Stimulated activated CD8-positive, alpha-beta memory T cell treated with anti-CD3 and anti-CD28 coated beads, Interleukin-4, amount 100 ng/mL, for 48 hours (primary cell): ENCODE measurements at places on chromosomes 7 and 10.

- no peak for DNase-seq
These were observed 351.2 kb downstream of the LRMDA start for GRCh38 chr10:75782463-75783248.

- DNase-seq, result no peak
These were observed 1055.1 kb downstream of the NXPH1 start for GRCh38 chr7:9488555-9488954.

GRCh38 chr7:114787556-114787955 lies 134.3 kb upstream of the MDFIC start:
- DNase-seq, result no peak

DNA sequence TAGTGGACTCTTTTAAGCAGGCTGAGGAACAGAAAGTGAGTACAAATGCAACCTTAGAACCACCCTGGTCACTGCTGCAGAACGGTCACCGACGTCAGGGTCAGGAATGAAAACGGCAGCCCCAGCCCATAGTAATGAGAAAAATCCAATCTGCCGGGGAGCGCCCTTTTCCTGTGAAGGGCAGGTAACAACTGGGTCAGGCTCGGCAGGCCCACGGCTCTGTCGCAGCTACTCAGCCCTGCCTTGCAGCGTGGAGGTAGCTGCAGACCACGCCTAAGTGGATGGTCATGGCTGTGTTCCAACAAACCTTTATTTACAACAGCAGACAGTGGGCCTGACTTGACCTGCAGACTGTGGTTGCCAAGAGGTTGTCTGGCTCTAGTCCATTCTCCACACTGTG lies 563.2 kb downstream of the DNAJB6 start:
- no peak for DNase-seq

GRCh38 chr7:151057989-151058780 lies 488 bp upstream of the CDK5 start:
- DNase-seq, result peak; percentile 97

GRCh38 chr10:8344756-8345155 lies 290.3 kb downstream of the GATA3 start:
- DNase-seq, result no peak

GRCh38 chr10:18401416-18402195 lies 249.8 kb downstream of the NSUN6 start:
- no peak for DNase-seq

DNA sequence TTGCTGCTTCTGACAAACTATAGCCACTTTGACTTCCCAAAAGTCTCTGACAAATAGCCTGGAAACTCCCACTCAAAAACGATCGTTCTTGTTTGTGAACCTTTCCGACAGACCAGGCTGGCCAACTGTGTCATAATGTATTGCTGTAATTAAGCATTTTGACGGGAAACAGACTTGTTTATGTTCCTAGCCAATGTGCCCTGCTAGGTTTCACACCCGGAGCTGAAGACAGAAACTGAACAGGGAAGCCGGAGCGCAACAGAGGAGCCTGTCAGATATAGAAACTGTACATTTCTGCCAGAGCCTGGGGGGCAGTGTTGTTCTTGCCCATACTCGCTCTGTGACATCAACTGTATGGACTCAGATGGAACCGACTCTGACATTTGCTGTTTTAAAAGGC lies 55.3 kb upstream of the C7orf33 start:
- peak; percentile 55 for DNase-seq

DNA sequence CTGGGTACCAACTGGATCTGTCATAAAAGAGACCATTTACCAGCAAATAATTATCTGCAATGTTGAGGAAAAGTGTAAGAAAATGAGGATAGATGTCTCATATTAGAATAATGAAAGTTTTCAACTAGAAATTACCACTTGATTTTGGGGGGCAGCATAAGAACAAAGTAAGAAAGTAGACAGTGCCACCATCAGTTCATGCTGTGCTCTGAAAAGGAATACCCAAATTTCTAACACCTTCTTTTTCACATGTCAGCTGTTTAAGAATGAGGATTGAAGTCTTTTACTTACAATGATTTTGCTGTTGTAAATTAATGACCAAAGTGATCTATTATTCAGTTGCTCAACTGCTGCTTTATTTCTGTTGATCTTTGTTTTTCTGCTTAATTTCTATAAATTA lies 578.3 kb downstream of the ETV1 start:
- DNase-seq, result no peak

DNA sequence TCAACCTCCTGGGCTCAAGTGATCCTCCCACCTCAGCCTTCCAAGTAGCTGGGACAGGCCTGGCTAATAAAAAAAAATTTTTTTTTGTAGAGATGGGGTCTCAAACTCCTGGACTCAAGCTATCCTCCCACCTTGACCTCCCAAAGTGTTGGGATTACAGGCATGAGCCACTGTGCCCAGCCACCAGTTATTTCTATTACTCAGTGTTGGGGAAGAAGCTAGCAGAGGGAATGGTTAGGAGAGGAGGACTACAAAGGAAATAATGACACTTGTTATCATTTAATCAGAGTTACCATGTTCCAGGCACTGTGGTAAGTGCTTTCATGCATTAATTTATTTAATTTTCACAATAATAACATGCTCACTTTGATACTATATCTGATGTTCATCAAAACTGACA lies 17.6 kb upstream of the BTRC start:
- no peak for DNase-seq

- no peak for DNase-seq
These were observed 1.5 kb downstream of the ARHGAP21 start for GRCh38 chr10:24722131-24722675.

DNA sequence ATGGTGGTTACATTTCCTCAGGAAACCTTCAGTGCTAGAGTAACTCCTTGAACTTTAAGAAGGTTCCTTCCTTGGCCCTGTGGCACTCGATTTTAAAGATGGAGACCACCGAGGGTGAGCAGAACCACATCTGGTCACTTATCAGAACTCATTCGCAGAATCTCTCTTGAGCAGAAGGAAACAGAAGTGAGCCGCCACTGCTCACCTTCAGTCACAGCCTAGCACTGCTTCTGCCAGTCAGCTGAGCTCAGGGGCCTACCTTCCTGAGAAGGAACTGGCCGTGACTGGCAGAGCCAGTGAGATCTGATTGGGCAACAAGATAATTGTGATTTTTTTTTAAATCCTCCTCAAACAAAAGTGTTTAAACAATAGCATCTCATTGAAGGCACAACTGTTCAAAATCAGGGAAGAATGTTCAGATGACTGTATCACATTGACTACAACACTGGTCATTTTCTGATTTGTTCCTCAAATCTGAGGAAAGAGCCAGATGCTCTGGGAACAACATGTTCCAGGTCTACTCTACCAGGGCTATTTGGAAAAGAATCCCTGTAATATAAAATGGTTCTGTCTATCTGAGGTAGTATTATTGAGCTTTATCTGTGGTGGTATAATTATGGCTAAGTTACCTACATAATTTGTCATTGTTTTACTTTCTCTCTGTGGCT lies 2.7 kb upstream of the SYPL1 start:
- DNase-seq, result peak; percentile 43

DNA sequence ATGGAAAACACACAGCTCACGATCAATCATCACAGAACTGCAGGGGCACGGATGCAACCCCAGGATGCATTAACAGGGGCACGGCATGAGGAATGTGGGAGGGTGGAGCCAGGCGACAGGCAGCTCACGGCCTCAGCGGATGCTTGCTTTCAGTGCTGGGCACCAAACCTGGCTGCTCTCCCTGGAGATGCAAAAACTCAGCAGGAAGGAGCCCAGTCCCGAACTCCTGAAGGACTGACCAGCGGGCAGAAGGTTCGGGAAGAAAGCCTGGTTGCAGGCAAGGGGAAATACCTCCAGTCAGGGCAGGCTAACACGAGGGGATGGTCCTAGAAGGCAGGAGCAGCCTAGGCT lies 66.8 kb downstream of the CHST15 start:
- no peak for DNase-seq

- peak; percentile 36 for DNase-seq
These were observed 14.0 kb upstream of the RALA start for GRCh38 chr7:39609113-39609934.

DNA sequence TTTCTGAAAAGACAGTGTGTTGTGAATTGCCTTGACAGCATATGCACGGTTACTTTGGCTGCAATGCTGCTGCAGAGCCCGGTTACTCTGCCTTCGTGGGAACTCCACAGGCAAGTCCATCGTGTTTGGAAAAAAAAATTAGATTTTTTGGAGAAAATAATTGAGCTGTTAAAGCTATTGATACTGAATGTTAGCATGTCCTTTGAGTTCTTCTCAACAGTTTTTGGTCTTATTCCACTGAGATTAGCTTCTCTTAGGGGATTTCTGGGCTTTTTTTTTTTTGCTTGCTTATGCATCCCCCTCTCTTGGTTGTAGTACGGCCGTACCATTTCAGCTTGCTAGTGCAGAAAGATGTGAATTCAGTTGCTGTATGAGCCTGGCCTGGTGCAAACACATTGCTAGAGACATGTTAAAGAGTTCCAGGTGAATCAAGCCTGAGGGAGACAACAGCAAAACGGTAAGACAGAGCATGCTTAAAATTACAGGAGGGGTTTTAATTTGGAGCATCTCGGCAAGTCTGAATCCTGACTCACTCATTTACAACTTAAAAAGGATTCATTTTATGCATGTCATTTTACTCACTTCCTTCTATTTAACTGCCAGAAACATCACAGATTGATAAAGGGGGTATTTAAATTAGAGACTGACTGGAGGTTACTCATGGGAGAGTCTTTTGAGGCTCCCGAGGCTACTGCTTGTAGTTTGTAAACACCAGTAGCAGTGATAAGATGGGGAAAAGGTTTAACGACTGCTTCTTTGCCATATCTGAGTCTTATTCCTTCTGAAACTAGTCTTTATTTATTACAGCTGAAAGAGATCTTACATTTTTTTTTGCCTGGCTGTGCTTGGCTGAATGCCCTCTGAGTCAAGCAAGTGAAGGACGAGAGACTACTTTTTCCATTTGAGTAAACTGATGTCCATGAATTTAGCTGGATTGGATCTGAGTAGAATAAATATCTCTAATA lies 113.7 kb downstream of the CDK14 start:
- no peak for DNase-seq

DNA sequence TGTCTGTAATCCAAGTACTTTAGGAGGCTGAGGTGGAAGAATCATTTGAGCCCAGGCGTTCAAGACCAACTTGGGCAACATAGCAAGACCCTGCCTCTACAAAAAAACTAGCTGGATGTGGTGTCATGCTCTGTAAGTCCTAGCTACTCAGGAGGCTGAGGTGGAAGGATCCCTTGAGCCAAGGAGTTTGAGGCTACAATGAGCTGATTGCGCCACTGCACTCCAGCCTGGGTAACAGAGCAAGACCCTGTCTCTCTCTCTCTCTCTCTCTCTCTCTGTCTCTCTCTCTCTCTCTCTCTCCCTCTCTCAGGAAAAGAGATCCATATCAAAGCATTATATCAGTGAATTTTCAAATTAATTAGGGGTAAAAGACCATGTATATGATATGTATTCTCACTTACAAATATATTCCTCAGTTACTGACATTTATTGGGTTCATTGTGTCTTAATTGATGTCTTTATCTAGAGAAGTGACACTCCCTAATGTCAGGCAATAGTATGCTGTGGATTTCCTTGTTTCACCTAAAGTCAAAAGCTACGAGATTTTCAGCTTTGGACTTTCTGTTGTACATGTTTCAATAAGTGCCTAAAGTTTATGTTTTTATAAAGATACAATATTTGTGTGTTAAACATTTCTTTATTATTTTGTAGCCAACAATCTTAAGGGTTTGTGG lies 76.7 kb downstream of the SHH start:
- DNase-seq, result no peak

DNA sequence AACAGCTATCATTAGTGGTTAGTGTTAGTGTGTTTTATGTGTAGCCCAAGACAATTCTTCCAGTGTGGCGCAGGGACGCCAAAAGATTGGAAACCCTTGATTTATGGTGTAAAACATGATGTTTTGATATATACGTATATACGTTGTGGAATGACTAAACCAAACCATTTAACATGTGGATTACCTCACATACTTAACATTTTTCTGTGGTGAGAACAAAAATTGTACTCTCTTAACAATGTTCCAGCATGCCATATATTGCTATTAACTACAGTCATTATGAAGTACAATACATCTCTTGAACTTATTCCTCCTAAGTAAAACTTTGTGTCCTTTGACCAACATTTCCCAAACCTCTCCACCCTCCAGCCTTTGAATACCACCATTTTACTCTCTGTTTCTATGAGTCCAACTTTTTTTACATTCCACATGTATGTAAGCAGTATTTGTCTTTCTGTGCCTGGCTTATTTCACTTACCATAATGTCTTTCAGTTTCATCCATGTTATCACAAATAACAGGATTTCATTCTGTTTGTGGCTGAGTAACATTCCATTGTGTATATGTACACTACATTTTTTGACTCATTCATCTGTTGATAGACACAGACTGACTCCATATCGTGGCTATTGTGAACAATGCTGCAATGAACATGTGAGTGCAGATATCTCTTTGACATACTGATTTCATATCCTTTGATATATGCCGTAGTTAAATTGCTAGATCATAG lies 42.2 kb upstream of the MAGI2 start:
- no peak for DNase-seq

- DNase-seq, result no peak
These were observed 70.0 kb upstream of the ZMIZ2 start for GRCh38 chr7:44678471-44679179.

- no peak for DNase-seq
These were observed 401.6 kb downstream of the MAGI2 start for GRCh38 chr7:79051915-79052314.

DNA sequence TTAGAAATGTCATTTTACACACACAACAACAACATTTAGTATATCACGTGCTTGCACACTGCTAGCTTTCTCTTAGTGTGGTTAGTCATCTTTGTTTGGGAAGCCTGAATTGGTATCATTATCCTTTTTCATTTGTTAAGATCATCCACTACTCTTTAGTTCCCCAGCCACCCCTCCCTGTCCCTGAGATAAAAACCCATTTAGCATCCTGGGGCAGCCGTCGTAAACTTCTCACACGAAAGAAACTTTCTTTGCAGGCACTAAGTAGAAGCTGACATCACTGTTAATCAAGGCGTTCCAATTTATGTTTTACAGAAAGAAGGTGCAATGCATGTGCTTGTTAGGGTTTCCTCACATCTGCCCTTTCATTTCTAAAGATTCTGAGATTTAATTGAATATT lies 475.1 kb upstream of the FZD8 start:
- DNase-seq, result no peak
